ENCODE measurements at places on chromosomes 16 and 17.

GRCh38 chr16:67022531-67023214 lies 6.3 kb upstream of the CBFB start:
- DNase-seq, result peak; percentile 31

GRCh38 chr16:72291121-72291520 lies 119.2 kb upstream of the PMFBP1 start:
- DNase-seq, result no peak

- no peak for DNase-seq
Observed at GRCh38 chr17:55642741-55643140, 79.9 kb downstream of the TMEM100 start.

GRCh38 chr17:61574542-61575351 lies 16.3 kb downstream of the NACA2 start:
- DNase-seq, result no peak

DNA sequence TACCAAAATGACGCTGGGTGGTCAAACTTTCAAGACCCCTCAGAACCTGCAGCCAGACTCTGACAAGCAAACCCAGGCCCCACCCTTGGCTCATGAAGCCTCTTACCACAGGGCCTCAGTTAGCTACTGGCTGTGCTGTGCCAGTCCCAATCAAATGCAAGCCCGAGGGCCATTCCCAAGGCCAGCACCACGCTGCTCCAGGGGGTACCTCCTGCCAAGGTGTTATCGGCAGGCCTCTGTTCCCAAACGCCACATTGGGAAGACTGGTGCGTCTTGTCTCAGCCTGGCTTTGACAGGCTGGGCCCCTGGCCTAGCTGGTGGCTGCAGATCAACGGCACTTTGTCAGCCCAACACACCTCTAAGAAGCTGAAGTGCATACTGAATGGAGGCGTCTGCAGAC lies 35.8 kb upstream of the NOG start:
- DNase-seq, result no peak

GRCh38 chr17:50919321-50920040 lies 53.3 kb upstream of the TOB1 start:
- DNase-seq, result peak; percentile 44

DNA sequence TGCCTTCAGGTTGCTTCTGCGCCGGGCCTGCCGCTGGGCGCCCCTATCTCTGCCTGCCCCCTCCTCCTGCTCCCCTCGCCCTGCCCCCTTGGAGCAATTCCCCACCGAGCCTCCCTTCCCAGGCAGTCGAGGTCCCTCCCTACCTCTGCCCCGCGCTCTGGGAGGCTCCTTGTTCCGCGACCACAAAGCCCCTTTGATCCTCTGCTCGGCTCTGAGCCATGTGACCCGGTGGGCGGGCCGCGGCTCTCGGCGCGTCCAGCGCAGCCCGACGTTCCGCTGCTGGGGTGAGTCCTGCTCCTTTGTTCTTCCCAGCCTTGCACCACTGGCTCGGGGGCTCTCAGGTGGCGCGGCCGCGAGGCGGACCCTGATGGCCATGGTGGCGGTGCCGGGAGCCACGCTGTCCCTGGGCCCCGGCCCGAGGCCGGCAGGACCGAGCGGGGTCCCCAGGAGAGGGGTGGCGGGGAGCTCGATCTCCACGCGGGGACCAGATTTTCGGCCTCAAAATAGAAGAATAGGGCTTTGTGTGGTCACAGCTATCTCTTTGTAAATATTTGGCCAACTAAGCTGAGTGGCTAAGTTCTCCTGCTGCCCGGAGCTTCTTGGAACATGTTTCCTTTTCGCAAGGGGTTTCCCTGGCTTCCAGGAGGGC lies 310.6 kb downstream of the SEC14L1 start:
- DNase-seq, result no peak

GRCh38 chr16:50408001-50408561 lies 39.3 kb upstream of the BRD7 start:
- no peak for DNase-seq

GRCh38 chr17:28900986-28901726 lies 1.7 kb downstream of the DHRS13 start:
- DNase-seq, result no peak

Measured in AG04449 (cell line).